ENCODE measurements at places on chromosomes 16 and 17.

GRCh38 chr17:63960430-63960829 is 12.3 kb downstream of the SCN4A start:
- no peak for DNase-seq

DNA sequence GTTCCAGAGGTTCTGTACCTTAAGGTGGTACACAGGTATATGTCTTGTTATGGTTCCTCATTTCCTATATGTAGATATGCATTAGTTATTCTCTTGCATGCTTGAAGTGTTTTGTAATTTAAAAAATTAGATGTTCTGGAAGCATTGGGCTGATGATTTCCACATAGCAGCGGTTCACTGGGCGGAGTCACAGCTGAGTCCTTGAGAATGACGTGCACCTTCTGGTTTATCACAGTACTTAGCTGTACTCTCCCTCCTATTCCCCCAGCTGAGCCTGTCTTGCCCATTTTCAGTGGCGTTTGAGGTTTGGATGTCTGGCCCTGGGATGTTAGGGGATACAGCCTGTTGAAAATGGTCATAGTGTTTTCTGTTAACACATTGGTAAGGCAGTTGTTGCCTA is 327.1 kb downstream of the SNX29 start:
- DNase-seq = no peak

DNA sequence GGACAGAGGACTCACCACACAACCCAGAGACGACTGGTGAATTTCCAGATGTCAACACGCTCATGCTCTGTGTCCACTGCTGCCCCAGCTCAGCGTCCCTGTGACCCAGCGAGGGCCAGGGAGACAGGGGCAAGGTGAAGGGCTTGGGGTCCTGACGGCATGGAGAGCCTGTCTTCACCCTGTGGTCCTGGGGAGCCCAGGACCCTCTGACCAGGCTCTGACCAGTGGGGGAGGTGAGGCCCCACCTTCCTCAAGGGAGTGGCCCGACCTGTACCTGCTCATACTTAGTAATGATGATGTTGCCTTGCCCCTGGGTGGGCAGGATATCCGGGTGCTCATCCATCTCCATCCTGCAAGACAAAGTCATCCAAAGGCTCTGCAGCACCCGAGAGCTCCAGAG is 39.8 kb downstream of the TNFRSF13B start:
- DNase-seq = no peak

DNA sequence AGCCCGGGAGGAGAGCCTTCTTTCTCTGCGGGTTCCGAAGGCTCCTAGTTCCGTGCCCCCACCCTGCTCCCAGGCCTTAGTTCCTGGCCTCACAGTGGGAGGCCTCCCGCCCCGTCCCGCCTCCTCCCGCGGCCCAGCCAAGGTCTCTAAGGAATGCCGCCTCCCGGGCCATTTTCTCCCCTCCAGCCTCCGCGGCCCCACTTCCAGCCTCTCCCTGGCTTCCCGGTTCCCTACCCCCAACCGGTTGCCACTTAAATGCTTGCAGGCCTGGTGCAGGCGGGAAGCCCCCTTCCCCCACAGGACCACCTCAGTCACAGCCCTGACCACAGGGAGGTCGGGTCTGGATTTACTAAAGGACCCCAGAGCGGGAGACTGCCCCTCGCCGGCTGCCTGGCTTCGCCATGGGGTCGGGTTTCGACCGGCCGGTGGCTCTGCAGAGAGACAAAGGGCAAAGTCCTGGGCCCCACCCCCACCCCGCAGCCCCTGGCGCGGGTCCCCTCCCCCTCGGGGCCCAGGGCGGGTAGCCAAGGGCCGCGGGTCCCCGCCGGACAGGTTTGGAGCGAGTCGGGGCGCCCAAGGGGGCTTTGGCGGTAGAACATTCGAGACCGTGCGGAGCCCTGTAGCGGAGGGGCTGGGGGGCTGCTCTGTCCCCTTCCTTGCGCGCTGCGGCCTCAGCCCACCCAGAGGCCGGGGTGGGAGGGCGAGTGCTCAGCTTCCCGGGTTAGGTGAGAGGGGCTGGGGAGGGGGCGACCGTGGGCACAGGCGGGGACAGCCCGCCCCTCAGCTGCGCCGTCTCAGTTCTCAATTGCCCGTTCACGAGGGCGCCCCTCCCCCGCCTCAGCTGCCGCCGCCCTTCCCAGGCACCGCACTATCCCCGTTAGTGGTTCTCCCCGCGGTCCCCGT is 16.4 kb downstream of the IGF2BP1 start:
- DNase-seq = no peak

- peak; percentile 25 for DNase-seq
These were observed 26.8 kb upstream of the DLX3 start for GRCh38 chr17:50021681-50022370.

GRCh38 chr17:17355426-17355825 is 52.3 kb downstream of the NT5M start:
- no peak for DNase-seq

DNA sequence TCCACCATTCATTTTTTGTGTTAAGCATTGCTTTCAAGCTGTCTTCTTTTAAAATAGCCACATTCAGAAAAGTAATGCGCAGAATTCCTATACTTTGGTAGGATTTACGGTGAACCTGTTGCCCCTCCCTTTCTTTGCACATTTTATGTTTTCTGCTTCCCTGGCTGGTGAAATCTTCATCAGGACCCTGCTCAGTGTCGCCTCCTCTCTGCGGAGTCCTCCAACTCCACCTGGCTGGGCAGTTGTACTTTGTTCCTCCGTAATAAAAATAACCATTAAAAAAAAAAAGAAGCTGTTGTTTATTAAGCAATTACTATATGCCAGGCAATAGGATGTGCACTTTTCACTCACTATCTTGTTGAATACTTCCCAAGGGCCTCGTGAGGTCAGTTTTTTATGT is 2.9 kb downstream of the UMOD start:
- DNase-seq = no peak

- no peak for DNase-seq
These were observed 5.6 kb downstream of the STAT5B start for GRCh38 chr17:42270596-42270995.

- peak; percentile 82 for DNase-seq
These were observed 44.0 kb downstream of the PLCG2 start for GRCh38 chr16:81823111-81823510.

DNA sequence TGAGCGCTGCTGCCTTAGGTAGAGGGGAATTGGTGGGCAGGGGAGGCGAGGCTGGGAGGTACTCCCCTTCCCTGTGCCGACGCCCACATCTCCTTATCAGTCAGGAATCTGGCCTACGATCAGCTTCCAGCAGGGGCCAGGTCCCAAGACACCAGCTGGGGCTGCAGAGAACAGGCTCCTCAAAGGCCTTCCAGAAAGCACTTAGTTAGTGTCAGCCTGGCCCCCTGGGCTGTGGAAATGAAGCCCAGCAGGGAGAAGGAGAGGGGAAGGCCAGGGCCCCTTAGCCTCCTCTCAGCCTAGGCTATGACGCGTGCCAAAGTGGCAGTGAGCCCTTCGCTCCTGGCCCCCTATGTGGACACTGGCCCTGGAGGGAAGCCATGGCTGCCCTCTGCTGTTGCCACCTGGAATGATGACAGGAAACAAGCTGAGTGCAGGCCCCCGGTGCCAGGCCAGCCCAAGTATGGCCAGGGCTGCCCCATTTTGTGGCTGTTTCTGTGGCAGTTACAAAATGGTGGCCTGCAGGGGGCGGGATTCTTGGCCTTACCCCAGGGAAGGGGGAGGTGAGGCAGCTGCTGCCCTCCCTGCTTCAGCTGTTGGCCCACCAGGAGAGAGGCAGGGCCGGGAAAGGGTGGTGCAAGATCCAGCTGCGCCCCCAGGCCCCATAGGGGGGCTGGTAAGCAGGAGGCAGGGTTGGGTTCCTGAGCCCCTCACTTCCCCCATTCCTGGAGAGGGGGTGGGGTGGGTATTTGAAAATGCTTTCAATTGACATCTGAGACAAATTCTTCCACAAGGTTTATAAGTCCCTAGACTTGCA is 11.3 kb downstream of the TBX4 start:
- DNase-seq = no peak
